ENCODE measurements at places on chromosomes 13 and 19. TPM values are rescaled to one million over a fixed set of nuclear protein-coding genes. Genes with fewer than 3 reads are reported as not detected.
A peak's percentile ranks its signal among the peaks of the same experiment; 100 is the strongest.

- no peak overlapping the region for H3K27ac ChIP-seq
- H3K36me3 ChIP-seq = no peaks in the 10 kb centered on the region
- no peak overlapping the region for H3K4me3 ChIP-seq
- peaks cover 2% of the 10 kb centered on the region for H3K4me1 ChIP-seq
Measured at GRCh38 chr13:33318744-33319143, 33.2 kb upstream of the STARD13 start.

GRCh38 chr19:16509141-16510061 is 13.2 kb downstream of the C19orf44 start:
- H3K27me3 ChIP-seq = no peaks in the 10 kb centered on the region
- peaks cover 3% of the 10 kb centered on the region for H3K4me1 ChIP-seq
- H3K27ac ChIP-seq = no peak overlapping the region
- H3K4me3 ChIP-seq = no peak overlapping the region
- H3K36me3 ChIP-seq = peaks cover 6% of the 10 kb centered on the region
- DNase-seq = peak; percentile 75

DNA sequence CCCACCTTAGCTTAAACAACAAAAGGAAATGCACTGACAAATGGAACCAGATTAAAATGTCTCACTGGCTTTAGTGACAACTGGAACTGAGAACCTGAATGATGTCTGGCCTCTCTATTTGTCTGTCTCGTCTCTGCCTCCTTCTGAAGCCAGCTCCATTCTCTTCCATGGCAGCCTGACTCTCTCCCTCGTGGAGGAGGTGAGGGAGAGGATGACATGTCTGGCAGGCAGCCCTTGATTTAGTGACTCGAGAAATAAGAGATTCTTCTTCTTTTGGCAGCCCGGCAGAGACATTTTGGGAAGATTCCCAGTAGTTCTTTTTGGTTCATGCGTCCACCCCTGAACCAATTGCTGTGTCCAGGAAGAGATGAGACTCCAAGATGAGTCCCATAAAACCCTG is 131.7 kb downstream of the KLF5 start:
- DNase-seq = no peak
- H3K27me3 ChIP-seq = no peaks in the 10 kb centered on the region
- no peak overlapping the region for H3K27ac ChIP-seq
- no peaks in the 10 kb centered on the region for H3K4me1 ChIP-seq
- H3K36me3 ChIP-seq = no peaks in the 10 kb centered on the region
- H3K4me3 ChIP-seq = no peak overlapping the region

Gene PEAK3
- polyA plus RNA-seq = not detected

DNA sequence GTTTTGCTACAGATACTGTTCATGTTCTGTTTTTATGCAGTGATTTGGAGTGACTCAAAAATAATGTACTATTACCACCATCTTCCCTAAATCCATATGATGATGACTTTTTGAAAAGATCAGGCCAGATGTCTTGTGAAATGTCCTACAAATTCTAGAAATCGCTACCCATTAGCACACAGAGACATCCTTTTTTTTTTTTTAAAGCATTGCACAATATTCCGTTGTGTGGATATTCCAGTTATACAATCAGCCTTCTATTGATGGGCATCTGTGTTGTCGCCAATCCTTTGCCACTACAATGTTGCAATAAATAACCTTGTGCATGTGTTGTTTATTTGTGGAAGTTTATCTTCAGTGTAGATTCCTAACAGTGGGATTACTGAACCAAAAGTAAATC is 24.5 kb downstream of the ZDHHC20 start:
- no peak overlapping the region for H3K4me3 ChIP-seq
- H3K27me3 ChIP-seq = no peaks in the 10 kb centered on the region
- DNase-seq = no peak
- H3K27ac ChIP-seq = no peak overlapping the region

Gene PSG1
- polyA plus RNA-seq = 23.3 TPM

DNA sequence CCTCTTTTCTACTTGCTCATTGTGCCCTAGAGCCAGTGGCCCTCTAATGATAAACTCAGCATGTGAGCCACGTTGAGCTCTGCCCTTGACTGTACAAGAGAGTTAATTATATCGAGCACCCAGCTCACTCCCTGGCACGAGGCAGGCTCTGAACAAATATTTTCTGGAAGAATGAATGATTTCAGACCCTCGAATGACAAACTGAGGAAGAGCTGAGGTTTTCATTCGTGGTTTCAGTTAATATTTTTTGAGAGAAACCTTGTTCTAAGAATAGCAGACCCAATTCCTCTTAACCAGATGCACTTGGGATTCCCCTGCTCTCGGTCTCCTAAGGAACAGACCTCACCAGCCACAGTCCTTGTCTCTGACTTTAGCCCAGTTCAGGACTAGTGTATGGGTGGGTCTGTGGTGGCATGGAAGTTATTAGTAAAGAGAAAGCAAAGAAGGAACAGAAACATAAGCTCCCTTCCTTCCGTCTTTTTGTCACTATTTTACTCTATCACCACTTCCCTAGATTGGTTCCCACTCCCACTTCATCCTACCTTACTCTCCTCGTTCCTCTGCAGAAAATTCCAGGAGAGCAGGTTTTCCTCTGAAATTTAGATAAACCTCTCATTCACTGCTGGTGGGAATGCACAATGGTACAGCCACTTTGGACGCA is 22.1 kb upstream of the WDFY2 start:
- peaks cover 6% of the 10 kb centered on the region for H3K4me1 ChIP-seq
- H3K4me3 ChIP-seq = no peak overlapping the region
- H3K27me3 ChIP-seq = no peaks in the 10 kb centered on the region
- H3K27ac ChIP-seq = no peak overlapping the region
- no peak for DNase-seq

Gene C5AR2
- 0.02 TPM for polyA plus RNA-seq

- peaks cover 5% of the 10 kb centered on the region for H3K36me3 ChIP-seq
- H3K4me3 ChIP-seq = peak overlapping the region; percentile 51
Measured at GRCh38 chr19:1266129-1266915, 2.8 kb upstream of the CIRBP start.
